ENCODE measurements at places on chromosomes 1 and 21.

DNA sequence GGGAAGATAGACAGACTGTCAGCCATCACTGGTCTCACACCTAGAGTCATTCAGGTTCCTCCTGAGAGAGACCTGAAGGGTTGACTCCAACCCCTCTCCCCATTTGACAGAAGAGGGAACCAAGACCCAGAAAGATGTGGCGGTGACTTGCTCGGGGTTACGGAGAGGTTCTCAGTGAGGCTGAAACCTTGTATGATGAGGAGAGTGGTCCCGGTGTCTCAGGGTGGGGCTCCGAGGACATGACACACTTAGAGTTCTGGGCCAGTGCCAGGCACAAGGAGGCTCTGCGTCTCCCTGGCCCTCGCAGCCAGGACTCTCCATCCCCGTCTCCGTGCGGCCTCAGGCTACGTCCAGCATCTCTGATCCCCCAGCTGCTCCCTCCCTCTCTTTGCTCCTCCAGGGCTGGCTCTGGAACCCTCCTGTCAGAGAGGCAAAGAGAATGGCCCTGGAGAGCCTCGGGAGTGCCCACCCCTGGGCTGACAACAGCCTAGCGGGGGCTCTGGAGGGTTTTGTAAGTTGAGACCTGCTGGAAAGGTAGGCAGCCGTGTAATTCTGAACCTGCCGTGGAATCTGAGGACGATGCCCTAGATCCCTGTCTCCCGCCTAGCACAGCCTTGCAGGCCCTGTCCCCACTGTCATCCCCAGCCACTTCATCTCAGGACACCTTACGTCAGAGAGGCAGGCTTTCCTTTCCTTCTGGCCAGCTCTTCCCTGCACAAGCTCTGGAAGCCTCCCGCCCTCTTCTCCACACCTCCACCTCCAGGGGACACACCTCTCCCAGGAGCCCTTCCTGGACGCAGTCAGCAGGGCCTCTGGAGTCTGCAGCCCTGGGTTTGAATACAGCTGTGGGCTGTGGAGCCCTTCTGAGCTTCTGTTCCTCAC is 4.1 kb downstream of the EFHD2 start:
- DNase-seq, result no peak

GRCh38 chr1:40948741-40949443 is 30.6 kb upstream of the CTPS1 start:
- peak; percentile 51 for DNase-seq

- DNase-seq, result peak; percentile 32
Observed at GRCh38 chr1:205229399-205229871, 1.7 kb downstream of the TMCC2 start.

- DNase-seq, result no peak
Observed at GRCh38 chr1:99756598-99756997, 9.8 kb downstream of the FRRS1 start.

- no peak for DNase-seq
Observed at GRCh38 chr1:90534663-90535295, 182.3 kb downstream of the BARHL2 start.
